ENCODE measurements at places on chromosomes 16 and 17.

DNA sequence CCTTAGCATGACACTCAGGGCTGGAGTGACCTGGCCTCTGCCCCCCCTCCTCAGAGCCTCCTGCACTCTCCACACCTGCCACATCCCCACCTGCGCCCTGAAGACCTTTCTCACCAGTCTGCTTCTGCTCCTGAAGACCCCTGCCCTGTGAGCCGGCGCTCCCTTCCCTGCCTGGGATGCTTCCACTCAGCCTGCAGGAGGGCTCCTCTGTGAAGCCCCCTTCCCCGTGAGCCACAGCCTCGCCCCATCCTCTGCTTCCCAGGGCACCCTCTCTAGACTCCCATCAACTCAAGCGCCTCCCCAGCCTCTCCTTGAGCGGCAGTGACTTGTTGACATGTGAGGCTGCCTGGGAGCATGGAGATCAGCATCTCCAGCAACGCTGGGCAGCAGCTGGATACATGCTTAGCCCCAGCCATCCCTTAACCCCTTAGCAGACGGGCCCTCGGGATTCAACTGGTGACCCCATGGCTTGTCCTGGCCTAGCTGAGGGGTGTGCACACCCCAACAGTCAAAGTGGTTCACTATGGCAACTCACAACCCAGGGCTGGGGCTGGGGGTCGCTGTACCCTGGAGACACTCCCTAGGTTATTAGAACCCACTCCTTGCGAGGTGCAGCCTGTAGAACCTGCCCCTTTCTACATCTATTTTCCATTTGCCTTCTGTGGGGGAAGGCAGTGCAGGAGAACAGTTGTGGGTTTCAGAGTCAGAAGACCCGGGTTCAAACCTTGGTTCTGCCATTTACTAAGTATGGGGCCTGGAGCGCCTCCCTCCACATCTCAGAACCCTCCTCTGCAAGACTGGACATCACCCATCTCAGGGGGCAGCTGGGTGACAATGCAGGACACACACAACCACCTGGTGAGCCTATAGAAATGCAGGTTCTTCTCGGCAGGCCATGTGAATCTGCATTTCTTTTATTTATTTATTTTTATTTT is 21.5 kb downstream of the TMEM235 start:
- DNase-seq: no peak

- no peak for DNase-seq
Observed at GRCh38 chr16:57413733-57414132, 9.2 kb downstream of the CCL17 start.

DNA sequence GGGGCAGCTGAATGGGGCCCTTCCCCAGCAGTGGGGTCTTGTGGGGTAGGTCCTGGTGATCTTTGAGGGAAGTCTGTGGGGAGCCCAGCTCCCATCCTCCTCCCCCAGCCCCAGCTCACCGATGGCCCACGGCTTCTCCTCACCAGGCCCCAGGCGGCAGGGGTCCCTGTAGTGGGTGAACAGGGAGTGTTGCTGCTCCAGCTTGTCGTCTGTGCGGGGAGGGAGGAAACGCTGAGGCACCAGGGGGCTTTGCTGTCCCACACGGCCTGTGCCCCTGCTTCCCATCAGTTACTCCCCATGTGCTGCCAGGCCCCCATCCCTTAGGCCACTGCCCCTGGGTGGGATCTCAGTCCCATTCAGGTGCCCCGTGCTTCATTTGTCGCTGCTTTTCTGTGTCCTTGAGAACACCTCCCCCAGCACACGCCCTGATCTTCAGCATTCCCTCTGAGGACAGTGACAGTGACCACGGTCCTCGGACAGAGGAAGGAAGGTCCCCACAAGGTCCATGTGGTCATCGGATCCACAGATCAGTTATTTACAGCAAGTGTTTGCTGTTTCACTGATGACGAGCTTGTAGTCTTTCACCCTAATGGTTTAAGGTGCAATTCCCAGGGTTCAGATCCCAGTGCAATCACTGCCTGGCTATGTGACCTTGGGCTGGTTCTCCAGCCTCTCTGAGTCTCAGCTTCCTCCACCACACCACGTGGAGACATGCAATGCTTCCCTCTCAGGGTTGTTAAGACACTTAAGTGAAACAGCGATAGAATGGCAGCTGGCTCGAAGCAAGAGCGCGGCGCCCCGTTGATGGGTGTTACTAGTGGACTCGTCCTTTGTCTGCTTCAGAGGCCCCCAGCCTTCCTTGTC is 53.1 kb downstream of the PRMT7 start:
- DNase-seq: no peak

DNA sequence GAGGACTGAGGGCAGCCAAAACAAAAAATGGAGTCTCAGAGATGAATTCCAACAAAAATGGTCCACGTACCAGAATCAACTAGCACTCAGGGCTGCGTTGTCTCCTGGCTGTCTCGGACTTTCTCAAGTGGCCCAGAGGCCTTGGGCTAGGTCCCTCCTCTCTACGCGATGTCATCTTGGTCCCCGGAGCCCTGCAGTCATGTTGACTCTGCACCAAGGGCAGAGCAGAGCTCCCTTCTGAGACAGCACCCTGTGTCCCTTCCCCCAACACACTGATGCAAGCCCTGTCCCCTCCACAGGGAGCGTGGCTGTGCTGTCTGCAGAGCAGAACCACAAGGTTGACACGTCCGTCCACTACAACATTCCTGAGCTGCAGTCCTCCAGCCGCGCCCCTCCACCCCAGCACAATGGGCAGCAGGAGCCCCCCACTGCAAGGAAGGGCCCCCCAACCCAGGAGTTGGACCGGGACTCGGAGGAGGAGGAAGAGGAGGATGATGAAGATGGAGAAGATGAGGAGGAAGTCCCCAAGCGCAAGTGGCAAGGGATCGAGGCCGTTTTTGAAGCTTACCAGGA is 20.8 kb downstream of the GINS2 start:
- DNase-seq: no peak

DNA sequence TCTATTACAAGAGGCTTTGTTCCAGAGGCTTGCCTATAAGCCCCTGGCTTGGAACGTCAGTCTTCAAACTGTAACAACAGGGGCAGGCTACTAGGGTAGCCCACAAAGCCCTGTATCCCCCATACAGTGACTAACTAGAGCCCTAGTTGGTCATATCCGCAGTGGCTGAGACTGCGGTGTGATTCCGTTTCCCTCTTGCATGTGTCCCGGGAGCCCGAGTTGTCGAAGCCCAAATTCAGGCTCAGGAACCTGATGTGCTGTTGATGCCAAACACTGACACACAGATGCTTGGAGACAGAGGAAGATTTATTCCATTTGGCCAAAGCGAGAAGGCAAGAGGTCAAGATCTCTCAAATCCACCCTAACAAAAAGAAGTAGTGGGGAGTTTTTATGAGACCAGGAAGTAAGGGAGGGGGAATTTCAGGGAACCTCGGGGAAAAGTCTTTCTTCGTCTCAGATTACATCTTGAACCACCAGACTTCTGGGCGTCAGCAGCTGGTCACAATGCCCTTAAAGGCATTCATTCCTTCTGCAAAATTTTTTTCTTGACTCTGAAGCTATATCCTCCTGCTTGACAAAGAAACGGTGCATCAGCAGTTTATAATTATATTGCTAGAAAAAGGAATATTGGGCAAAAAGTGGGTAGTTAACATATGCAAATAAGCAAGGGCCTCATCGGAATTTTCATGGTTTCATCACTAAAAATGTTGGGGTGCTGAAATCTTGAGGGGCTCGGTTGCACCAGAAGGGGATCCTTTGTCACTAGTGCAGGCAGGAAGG is 879 bp downstream of the SLFN5 start:
- DNase-seq: peak; percentile 27

DNA sequence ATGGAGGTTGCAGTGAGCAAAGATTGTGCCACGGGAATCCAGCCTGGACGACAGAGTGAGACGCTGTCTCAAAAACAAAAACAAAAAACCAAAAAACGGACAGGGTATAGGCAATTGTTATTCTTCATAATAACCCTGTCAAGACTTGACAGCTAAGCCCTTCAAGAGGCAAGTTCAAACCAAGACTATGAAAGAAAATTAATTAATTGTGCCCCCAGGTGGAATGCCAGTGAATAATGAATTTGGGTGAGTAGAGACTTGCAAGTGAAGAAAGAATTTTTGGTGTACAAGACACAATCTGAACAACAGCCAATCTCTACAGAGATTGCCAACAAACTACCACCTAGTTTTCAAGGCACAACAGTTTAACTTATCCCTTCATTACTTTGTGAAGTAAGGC is 6.3 kb downstream of the RFWD3 start:
- no peak for DNase-seq

DNA sequence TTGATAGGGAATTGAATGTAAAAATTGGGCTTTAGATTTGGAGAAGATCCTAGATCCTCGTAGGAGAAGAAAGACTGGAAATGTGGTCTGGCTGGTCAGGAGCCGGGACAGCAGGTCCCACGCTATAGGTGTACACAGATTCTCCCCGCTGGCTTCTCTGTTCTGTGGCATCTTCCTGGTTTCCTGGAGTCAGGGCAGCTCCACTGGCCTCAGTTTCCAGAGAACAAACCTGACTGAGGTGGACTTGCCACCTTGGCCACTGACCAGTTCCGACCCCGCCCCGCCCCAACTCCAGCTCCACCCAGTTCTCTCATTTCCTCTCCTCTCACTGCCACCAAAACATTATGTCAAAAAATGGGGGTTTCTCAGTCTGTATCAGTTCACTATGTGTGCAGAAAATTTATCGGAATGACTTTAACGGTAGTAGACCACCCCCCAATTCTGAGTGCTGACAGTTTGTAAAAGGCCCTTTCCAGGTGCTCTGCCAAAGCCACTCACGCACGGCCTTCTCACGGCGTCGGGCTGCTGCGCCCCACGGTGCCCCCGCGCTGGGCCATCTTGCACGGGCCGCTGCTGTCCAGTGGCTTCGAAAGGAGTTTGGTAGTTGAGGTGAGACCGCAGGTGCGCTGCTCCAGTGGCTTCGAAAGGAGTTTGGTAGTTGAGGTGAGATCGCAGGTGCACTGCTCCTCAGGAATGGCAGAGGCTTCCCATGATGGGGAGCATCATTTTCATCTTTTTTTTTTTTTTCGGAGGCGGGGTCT is 161.4 kb upstream of the CHMP6 start:
- DNase-seq: no peak

DNA sequence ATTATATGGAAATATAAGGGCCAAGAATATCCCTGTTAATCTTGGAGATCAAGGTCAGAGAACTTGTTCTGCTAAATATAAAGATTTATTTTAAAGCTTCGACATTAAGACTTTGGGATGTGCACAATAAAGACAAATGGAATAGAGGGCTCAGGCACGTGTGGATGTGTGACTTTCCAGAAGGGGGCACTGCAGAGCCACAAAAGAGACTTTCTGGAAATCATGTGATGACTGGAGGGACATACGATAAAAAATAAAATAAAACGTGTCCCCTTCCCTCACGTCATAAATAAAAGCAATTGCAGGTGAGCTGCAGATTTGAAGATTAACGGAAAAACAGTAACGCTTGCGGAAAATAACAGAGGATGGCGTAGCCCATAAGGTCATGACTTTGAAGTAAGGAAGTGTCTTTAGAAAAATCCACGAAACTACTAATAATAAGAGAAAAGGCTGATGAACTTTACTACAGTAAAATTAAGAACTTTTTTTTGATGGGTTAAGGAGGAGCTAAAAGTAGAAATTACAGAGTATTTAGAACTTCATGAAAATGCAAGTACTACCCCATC is 9.4 kb upstream of the ENGASE start:
- no peak for DNase-seq

DNA sequence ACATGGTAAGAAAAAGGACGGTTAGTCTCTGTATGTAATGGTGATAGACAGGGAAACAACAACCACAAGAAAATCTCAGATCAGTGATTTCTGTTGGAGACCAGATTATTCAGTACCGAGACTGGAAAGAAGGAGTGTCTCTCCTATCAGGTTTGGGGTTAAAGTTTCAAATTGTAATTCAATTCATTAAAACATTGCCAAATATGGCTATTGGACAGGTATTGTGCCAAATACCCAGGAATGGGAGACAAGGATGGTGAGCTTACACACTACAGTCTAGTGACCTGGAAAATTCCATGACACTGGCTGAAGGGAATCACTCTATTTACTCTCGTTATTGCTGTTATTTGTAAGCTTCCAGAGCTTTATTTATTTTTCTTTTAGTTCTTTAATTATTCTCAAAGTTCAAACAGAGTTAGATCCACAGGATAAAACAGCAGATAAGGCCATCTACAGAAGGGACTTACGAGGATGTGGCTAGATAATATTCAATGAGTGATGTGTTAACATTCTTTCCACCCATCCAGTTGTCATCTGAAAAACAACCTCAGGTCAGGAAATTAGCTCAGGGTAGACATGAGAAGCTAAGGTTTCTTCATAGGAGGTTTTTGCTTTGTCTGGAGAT is 25.1 kb upstream of the MMD start:
- no peak for DNase-seq

DNA sequence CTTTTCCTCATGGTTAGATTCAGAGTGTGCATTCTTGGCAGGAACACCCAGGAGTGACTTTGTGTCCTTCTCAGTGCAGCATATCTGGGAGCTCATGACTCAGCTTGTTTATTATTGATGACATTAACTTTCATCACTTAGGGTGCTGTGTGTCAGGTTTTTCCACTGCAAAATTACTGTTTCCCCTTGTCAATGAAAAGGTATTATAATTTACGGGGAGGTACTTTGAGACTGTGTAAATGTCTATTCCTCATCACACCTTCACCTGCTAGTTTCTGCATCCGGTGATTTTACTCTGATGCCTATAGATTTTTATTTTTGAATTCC is 50.5 kb downstream of the WWP2 start:
- no peak for DNase-seq

DNA sequence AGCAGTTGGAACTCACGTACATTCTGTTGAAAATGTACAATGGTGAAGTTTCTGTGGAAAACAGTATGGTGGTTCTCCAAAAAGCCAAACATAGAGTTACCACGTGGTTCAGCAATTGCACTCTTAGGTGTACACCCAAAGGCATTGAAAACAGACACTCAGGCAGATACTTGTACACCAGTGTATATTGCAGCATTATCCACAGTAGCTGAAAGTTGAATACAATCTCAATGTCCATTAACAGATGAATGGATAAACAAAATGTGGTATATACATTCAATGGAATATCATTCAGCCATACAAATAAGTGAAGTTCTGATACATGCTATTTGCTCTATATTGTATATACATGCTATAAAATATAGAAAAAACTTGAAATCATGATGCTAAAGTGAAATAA is 23.2 kb downstream of the TBX2 start:
- no peak for DNase-seq

DNA sequence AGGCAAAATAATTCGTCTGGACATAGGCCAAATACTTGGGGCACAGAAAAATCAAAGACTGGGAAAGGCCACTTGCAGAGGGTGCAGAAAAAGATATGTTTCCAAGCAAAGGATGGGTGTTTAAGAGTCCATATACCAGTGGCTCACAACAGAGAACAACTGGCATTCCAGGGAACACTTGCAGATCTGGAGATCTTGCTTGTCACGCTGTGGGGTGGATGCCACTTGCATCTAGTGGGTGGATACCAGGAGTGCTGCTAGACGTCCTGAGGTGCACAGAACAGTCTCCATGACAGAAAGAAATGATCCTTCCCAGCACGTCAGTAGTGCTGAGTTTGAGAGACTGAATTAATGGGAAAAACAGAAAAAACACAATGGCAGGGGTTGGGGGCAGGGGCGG is 8.4 kb downstream of the CBX8 start:
- DNase-seq: no peak

GRCh38 chr17:39618956-39619785 is 7.6 kb upstream of the PPP1R1B start:
- no peak for DNase-seq
